ENCODE measurements at places on chromosomes 2 and 18.

- DNase-seq: no peak
These were observed 77.5 kb upstream of the HK2 start for GRCh38 chr2:74756356-74756890.

DNA sequence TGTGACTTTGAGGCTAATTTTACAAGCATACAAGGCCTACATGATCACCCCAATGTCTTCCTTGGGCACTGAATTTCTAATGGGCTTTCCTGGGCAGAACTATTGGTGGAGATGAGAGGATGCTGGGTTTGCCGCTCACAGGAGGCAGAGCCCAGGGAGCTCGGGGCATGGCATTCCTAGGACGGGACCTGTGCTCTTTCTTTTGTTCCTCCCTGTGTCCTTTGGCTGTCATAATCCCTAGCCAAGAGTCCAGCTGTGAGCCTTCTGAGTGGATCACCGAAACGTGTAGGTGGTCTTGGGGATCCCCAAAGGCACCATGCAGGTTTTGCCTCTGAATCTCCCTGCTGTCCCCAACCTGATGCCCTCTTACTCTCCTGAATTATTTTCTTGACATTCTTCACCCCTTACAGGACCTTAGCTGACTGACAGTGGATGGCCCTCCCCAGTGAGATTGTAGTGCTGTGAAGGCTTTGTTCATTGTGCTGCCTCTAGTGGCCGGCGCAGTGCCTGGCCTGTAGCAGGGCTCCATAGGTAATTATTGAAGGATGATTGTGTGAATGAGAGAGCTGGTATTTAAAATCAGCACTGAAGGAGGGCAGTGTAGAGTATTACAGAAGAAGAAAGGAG, 221.9 kb downstream of the ZNF407 start:
- no peak for DNase-seq

GRCh38 chr2:146451972-146452371, 1392.9 kb upstream of the ACVR2A start:
- DNase-seq: no peak

DNA sequence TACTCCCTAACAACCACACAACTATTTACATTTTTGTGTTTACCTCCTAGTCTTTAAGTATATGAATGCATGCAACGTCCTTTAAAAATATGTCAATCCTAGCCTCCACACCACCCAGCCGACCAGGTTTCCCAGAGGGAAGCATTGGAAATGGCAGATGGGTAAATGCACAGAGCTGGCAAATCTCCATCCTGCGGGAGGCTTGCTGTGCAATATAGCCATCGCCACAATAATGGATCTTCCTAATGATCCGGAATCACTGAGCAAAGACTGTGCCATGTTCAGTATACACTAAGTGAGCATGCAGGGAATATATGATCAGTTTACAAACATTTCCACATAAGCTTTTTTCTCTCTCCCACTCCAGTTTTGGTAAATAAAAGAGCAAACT, 131.8 kb downstream of the NEDD4L start:
- no peak for DNase-seq

DNA sequence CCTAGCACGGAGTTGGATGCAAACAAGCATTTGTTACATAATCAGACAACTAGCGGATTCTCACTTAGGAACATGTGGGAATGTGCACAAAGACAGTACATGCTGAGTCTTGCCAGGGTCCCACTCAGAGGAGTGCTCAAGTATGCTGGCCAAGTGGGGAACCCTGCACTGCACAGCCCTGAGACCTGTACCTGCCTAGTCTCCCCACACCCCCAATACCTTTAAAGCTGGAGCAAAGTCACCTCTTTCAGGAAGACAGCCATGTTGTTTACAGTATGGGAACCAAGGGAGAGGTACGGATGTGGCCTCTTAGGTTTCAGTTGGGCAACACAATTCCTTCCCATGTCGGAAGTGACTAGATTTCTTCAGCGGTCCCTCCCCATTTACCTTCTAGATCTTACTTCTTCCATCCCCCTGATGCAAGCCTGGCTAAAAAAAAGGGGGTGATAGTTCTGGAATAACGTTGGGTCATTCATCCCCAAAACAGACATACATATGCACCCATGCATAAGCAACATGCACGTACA, 10.7 kb downstream of the CXCR1 start:
- DNase-seq: no peak

- no peak for DNase-seq
These were observed 4.9 kb downstream of the TMEM177 start for GRCh38 chr2:119683713-119684443.

DNA sequence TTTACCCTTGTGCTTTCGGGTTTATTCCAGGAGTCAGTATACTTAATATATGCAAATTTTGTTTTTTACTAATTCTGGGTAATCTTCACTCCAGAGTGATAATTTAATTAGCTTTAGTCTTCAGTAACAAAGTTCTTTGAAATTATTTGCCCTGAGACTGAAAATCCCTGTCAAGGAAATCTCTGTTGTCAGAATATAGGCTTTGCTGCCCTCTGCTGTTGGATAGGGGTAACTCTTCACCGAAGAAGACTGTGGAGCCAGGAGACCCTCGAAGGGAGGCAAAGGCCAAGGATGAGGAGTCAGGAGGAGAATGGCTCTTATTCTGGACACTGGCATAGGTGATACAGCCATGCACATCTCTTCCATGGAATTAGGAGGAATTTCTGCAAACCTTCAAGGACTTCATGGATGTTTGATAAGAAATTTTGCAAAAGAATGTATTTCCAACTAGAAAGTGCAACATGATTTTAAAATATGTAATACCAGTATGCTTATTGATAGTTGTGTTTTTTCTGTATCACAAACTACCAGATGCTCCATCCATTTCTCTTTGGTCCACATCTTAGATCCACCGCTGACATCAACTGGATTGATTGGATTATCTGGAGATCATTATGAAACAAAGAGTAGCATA, 182.3 kb downstream of the RDH14 start:
- peak; percentile 38 for DNase-seq

DNA sequence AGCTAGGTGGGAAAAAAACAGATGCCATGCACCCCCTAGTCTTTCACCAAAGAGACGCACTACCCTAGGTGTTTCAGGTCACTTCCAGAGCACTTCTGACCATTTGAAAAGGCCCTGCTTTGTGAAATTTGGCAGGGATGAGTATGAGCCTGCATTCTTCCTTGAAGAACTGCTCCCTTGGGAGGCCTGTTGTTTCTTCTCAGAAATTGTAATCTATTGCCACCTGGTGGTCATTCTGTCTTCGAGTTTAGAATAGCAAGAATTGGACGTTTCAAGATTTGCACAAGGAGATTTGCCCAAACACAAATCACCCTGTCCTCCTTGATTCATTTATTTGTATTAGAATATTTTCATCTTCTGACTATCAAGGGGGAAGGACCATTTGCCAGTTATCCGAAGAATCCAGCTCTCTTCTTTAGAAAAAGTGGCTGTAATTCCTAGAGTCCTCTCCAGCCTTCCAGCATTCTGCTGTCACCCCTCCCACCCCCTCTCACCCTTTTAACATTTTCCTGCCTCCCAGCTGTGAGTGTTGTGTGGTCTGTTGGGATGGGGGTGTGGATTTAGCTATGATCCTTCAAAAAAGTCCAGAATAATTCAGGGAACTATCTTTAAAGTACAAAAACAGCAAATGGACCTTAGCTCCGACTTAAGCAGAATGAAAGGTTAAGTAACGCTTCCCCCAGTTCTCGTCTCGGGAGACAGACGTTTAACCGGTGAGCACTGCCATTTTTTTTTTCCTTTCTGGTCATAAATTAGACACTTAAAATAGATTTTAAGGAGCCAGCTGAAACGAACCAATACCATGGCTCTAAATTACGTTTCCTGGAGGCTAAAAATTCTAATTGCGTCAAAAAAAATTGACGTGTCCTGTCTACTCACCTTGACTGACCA, 3.7 kb upstream of the GAD1 start:
- DNase-seq: peak; percentile 82

DNA sequence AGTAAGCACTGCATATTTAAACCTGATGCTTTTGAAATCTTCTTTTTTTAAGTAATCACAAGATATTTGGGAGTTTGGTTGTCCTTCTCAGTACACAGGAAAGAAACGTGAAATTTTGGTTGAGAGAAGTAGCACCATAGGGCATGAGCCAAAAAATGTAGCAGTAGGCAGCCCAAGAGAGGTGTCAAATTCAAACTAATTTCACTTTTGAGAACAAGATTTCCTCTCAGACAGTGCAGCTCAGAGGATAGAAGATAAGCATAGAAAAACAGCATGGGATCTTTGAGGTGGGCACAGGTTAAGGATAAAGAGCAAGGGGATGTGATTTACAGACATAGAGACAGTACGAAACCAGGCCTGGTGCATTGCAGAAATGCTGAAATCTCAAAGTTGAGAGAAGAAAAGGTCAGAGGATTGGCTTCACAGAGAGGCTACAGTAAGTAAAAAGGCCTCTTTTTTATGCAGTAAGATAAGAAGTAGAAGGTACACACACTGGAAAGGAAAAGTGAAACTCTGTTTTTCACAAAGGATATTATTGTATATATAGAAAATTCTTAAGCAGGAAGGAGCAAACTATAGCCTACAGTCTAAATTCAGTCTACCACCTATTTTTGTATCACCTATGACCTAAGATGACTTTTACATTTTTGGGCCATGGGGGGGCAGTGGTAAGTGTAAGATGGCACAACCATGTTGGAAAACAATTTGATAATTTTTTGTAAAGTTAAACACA, 89.8 kb downstream of the PKP4 start:
- no peak for DNase-seq

- no peak for DNase-seq
These were observed 425.7 kb downstream of the LRATD1 start for GRCh38 chr2:15058015-15058720.

DNA sequence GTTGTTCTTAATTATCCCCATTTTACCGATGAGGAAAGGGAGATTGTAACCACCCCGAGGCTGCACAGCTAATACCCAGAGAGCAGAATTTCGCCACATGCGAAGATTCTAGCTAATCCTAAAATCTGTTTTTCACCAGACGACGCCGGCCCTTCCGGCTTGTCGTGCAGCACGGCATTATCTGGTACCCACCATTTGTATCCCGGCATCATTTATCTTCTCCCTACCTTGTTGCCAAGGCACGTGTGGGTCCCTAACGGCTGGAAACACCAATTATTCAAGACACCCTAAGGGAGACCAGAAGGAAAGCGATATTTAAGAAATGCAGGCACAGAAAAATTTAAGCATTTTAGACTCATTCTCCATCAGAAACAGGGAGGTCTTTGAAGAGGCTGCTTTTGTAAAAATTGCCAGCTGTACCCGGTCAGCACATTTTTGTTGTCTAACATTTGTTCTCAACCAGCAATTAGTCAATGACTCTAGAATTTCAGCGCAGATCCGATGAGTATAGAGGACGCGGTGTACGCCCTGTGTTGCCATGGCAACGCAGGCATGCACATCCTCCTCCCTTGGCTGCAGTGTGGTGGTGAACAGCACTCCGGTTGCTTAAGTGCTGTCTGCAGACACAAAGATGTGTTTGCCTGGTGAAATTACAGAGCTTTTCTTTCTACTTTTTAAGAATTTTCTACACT, 111.6 kb downstream of the AGAP1 start:
- peak; percentile 93 for DNase-seq

DNA sequence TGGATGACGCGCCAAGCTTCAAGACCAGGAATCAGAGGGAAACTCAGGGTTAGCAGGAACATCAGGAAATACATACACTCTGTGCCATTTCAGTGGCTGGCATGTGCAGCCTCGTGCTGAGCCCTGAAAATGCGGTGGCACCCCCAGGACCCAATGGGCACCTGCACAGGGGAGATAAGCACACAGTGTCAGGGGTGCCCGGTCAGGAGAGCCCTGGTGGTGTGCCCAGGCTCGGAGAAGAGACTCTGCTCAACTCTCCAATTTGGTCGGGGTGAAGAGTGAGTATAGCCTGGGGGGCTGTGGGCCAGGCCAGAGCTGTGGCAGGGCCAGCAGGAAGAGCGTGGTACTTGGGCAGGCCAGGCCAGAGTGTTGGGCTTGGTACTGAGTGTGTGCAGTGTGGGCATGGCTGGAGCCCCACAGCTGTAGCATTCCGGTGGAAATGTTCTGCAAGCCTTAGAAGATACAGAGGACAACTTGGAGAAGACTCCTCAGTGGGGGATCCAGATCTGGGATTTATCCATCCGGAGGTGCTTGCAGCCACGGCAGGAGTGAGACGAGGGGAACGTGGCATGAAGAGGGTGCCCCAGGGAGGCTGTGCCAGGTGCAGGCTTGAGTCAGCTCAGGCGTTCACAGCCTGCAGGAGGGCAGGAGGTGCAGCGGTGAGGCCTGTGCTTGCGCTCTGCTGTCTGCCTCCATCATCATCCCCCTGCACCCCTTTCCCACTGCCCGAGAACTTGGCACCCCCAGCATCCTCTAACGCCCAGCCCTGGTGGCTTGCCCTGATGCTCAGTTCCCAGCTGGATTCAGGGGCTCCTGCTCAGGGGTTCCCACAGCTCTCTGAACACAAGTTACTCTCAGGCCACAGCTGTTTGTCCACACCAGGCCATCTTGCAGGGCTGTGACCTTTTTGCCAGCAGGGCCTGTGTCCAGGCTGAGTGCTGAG, 451.7 kb upstream of the HS6ST1 start:
- no peak for DNase-seq

DNA sequence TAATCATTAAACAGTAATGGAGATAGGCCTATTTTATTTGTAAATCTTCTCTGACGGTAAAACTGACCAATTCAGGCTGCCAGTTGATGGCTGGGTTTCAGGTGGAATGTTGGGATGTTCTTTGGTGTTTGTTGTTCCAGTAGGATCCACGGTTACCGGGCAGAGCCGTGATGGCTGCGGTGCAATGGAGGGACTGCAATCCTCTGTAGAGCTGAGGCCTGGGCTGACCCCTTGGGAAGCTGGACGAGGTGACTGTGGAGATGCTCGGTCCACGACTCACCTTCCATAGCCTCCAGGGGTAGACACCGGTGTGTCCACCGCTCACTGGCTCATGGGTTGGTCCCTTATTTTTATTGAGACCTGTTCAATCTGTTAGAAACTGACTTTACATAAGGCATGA, 42.5 kb downstream of the ZNF519 start:
- DNase-seq: no peak

- no peak for DNase-seq
These were observed 79.4 kb downstream of the NOL10 start for GRCh38 chr2:10610213-10610910.

- DNase-seq: no peak
These were observed 245.9 kb downstream of the METTL4 start for GRCh38 chr18:2325308-2325849.

- DNase-seq: no peak
These were observed 46.0 kb downstream of the CAVIN2 start for GRCh38 chr2:191800874-191801273.

All from muscle of back (tissue), 13 donors.